ENCODE measurements at places on chromosomes 5 and 9. TPM values are rescaled to one million over a fixed set of nuclear protein-coding genes. Genes with fewer than 3 reads are reported as not detected.

DNA sequence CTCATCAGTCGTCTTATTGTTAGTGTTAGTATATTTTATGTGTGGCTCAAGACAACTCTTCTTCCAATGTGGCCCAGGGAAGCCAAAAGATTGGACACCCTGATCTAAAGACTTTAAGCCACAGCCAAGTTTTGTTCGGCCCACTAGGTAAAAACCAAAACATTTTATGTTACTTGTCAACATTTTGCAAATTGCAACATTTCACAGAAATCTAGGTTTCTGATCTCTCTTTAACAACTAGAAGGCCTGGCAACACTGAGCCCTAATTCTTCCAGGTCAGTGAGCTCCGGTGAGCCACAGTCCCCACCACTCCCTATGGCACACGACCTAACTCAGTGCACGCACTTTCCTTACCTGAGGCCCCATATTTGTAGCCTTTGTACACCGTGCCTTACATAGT lies 24.0 kb downstream of the MYO10 start:
- no peak for DNase-seq

Gene FRMD3
- 11.7 TPM for total RNA-seq

DNA sequence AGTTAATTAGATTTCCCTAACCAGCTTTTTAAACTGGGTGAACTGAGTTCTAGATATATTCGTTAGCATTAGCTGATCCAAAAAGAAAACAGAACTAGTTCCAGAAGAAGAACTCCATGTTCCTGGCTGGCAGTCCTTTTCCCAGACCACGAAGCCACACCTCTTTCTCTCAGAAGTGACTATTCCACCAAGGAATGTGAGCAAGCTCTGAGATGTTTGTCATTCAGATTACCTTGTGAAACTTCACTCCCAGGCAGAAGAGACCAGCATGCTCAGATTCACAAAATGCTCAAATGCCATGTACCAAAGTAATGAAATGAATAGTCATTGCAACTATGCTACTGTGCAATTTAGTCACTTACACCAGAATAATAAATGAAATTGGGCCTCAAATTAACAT lies 4.4 kb upstream of the SSBP2 start:
- no peak for DNase-seq

DNA sequence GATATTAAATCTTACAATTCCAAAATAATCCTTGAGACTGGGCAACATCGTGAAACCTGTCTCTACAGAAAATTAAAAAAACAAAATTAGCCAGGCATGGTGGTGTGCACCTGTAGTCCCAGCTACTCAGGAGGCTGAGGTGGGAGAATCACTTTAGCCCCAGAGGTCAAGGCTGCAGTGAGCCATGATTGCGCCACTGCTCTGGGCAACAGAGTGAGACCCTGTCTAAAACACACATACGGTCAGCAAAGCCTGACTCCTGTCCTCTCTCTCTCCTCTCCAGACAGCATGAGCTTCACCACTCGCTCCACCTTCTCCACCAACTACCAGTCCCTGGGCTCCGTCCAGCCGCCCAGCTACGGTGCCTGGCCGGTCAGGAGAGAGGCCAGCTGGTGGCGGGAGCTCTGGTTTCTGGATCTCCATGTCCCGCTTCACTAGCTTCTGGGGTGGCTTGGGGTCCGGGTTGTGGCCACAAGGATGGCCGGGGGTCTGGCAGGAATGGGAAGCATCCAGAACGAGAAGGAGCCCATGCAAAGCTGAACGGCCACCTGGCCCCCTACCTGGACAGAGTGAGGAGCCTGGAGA lies 9.0 kb upstream of the PDCL start:
- DNase-seq, result no peak

GRCh38 chr5:144275329-144275728 lies 104.7 kb downstream of the KCTD16 start:
- no peak for DNase-seq

GRCh38 chr5:117792476-117792875 lies 1195.9 kb downstream of the DTWD2 start:
- DNase-seq, result no peak

- DNase-seq, result no peak
Observed at GRCh38 chr5:173962436-173962972, 26.5 kb upstream of the C5orf47 start.

DNA sequence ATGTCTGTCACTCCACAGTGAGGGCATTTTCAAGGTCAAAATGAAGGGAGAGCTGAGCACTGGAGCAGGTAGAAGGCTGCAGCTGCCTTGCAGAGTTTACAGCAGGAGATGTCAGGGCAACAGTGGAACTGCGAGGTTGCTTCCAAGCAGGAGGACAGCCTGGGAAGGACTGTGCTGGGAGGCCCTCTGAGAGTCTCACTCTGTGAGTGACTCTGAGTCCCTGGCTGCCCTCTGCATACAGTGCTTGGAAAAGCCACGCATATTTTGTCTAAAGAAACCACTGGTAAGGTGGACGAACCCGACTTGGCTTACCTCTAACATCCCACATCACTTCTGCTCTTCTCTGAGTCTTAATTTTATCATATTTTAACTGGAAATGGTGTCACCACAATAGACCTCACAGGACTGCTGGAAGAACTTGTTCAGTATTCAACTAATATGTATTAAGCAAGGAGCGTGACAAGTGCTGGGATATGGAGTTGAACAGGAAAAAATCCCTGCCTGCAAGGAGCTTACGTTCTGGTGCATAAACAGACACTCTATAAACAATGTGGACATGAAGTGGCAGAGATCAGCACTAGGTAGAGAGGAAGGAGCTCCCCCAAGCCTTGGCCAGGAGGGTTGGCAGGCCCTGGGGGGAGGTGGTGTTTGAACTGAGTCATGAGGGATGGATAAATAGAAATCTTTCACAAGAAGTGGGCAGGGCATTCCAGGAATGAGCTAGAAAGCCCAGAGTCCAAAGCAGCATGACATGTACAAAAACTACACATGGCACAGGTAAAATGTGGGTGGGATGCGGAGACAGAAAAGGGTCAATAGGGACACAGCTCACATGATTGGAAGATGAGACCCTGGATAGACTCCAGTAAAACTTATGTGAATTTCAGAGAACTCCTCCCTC lies 64.0 kb upstream of the FOXE1 start:
- no peak for DNase-seq

DNA sequence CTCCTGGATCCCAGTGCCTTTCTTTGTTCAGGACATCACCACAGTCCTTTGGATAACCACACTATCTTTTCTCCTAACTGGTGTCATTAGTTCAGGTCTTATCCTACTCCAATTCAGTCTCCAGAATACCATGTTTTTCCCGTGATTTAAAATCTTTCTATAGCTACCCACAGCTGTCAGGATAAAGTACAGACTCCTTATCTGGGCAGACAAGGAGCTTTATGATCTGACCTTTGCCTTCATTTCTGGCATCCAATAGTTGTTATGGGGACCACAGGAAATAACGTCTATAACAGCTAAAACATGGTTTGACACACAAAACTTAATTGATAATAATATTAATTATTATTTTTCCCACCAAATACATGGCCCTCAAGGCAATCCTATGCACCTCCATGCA lies 125.6 kb downstream of the ARL15 start:
- DNase-seq, result no peak

- no peak for DNase-seq
Observed at GRCh38 chr9:118321788-118322187, 617.6 kb downstream of the TLR4 start.

Gene KIF12
- total RNA-seq, result 0.84 TPM

Gene MARCOL
- not detected for total RNA-seq

DNA sequence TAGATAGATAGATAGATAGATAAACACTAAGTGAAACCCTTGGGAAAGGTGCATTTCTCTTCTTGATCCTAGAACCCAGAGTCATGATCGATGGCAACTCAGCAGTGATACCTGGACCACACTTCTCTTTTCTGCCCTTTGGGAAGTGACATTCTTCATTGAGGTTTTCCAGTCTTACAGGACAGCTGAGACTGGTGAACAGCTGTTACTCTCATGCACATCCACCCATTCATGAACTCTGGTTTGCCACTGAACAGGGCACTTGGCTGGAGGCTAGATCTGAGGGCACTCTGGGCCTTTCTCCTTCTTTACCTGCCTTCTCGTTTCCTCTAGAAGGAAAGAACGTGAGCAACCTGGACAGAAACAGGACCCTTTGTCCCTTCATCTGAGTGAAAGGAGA lies 164.5 kb downstream of the DRD1 start:
- no peak for DNase-seq

DNA sequence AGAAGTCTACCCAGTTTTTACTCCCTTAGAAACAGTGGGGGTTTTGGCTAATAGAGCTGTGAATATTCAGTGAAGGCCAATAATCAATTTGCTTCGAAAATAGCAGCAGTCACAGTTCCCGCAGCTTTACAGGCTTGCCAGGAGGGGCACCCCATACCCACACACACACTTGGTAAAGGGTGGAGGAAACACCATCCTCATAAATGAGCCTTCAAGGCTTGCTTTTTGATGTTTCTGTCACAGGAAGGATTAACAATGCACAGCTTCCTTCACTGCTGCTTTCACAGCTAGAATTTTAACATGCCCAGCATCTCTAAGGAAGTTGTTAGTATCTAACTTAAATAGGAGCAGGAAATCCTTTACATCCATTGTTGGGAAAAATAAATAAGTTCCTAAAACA lies 1247.5 kb upstream of the C9orf72 start:
- DNase-seq, result no peak

Gene MAMDC2
- 3.7 TPM for total RNA-seq

Gene HTR1A
- not detected for total RNA-seq

GRCh38 chr9:20504930-20505329 lies 117.4 kb downstream of the MLLT3 start:
- DNase-seq, result no peak

DNA sequence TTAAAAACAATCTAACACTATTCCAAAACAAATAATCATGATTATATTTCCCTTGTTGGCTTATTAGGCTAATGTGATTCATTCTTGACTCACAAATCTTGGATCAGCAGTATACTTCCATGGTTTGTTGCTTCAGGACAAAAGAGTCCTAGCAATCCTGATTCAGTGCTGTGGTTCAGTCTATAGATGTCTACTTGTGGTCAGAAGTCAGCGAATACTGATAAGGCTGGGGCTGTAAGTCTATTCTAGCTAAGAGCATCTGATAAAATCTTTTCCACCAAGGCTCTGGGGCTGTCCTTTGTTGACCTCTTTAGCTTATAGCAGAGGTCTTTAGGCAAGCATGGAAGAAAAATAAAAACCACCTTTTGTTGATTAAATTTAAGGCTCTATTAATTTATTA lies 4.4 kb upstream of the SMIM3 start:
- no peak for DNase-seq

GRCh38 chr5:25444697-25445096 lies 799.9 kb upstream of the CDH10 start:
- DNase-seq, result no peak

DNA sequence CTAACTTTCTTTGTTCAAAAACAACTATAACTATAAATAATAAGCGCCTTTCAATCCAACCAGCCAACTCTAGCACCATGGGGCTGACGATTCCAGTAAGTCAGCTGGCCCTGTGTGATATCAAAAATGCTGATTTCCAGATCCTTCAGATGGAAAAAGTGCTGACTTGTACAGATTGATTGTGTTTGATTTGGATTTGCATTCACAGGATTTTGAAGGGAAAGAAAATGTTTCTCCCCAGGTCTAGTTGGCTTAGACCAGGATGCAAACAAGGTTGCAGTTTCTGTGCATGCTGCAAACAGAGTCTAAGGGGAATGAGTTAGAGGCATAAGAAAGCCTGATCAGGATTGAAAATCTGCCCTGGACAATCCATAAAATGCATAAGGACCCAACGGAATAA lies 68.9 kb downstream of the SLC1A3 start:
- DNase-seq, result no peak

All from mesenteric fat pad (tissue), 1 donor.